ENCODE measurements at places on chromosomes 1 and 21.

GRCh38 chr1:213686983-213687382 lies 300.8 kb upstream of the PROX1 start:
- no peak for DNase-seq

DNA sequence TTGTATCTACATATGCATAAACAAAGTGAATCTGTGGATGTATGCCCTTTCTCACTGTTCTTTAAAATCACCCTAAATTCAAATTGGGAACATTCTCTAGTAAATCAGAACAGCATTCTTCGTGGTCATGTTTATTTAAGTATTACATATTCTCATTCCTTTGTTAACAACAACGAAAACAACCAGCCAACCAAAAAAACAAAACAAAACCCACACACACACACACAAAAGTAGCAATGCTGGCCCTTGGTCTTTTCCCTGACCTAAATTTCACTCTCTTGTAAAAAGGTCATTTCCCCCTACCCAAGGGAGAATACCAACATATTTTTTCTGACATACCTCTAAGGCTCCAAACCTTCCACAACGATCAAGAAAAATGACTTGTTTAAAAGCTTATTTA lies 102.6 kb downstream of the NRIP1 start:
- no peak for DNase-seq

DNA sequence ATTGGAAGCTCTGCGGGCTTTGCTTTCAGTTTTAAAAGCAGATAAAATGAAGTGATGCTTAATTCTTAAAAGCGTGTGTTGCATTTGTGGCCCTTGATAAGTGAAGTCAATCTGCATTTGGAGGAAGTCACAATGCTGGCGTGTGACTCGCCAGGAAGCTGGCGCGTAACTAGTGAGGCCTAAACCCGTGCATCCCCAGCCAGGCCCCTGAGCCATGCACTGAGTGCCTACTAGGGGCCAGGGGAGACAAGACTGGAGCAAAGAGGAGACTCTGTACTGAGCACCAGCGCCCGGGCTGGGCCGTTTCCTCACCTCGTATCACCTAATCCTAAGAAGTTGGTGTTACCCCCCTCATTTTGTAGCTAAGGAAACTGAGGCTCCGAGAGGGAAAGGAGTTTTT lies 4.6 kb upstream of the DDOST start:
- no peak for DNase-seq

DNA sequence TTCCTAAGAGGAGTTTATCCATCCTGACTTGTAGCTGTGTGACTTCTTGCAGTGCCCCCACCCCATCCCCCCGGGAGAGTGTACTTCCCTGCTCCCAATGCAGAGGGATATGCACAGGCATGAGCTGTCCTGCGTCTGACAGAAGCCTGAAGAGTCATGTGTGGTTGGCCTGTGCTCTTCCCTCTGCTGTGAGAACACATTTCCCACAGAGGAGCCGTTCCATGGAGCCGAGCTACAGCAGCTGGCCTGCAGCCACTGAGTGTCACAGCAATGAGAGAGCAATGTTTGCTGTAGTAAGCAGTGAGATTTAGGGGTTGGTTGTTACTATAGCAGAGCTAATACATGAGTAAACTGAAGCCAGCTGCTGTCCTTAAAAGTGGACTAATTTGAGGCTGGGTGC lies 22.0 kb downstream of the PARS2 start:
- no peak for DNase-seq

DNA sequence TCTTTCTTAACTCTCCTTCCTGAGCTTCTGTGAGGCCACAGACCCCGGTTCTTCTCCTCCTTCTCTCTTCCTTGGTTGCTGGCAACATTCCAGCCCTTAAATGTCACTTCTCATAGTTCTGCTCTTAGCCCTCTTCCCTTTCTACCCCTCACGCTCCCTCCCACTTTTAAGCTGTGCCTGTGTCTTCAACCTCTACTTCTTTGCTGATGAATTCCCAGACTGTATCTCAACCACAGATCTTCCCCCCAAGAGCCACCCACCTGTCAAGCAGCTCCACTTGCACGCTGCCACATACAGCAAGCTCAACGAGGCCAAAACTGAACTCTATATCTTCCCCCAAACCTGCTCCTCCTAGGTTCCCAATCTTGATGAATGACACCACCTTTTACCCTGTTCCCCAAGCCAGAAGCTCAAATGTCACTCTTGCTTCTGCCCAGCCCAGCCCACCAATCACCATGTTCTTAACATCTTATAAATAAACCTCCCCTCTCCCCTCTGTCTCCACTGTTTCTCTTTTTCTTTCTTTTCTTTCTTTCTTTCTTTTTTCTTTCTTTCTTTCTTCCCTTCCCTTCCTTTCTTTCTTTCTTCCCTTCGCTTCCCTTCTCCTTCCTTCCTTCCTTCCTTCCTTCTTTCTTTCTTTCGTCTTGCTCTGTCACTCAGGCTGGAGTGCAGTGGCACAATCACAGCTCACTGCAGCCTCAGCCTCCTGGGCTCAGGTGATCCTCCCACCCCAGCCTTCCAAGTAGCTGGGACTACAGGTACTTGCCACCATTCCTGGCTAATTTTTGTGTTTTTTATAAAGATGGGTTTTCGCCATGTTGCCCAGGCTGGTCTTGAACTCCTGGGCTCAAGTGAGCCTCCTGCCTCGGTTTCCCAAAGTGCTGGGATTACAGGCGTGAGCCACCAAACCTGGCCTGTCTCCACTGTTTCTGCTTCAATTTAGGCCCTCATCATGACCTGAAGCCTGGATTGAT lies 19.8 kb upstream of the PTP4A2 start:
- DNase-seq: no peak

GRCh38 chr1:169180174-169180573 lies 73.7 kb downstream of the ATP1B1 start:
- DNase-seq: no peak

DNA sequence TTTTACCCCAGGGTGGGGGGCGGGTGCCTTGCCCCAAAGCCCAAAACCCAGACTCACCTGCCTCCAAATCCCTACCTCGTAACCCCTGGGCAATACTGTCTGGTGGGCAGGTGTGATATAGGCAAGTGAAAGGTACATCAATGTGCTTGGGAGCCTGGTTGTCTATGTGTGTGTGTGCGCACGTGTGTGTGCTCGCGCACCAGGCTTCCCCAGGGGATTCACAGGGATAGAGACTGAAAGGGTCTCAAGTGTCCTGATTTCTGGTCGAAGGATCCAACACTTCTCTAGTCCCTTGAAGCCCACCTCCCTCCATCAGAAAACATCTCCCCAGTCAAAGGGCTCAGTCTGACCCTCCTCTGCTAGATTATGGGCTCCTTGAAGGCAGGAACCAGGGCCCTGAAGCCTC lies 28.9 kb upstream of the EPB41 start:
- no peak for DNase-seq

DNA sequence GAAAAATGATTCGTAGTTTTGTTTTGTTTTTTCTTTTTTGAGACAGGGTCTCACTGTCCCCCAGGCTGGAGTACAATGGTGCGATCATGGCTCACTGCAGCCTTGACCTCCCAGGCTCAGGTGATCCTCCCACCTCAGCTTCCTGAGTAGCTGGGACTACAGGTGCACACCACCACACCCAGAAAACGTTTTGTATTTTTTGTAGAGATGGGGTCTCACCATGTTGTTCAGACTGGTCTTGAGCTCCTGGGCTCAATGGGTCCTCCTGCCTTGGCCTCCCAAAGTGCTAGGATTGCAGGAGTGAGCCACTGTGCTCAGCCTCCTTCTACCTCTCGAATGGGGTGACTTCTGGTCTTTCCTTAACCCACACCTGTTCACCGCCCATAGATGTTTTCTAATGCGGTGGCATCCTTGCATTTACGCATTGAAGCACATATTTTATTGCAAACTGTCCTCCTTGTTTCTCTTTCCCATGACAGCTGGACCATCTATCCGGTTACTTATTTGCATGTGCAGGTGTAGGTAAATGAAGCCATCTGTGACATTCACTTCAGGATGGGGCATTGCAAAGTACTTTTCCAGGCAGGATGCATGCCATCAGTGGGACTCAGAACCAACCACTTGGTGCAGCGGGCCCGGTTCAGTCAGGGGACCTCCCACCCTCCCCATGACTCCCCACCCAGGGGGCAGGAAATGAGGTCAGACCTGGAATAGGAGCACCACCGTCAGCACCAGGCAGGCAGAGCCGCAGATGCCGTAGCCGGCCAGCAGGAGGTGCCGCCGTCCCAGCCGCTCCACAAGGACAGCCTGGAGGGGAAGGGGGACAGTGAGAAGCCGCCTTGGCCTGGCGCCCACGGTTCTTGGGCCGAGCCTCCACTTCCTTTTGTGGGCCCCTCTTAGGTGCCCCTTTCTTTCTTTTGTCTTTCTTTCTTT lies 16.5 kb downstream of the SLC2A7 start:
- no peak for DNase-seq

DNA sequence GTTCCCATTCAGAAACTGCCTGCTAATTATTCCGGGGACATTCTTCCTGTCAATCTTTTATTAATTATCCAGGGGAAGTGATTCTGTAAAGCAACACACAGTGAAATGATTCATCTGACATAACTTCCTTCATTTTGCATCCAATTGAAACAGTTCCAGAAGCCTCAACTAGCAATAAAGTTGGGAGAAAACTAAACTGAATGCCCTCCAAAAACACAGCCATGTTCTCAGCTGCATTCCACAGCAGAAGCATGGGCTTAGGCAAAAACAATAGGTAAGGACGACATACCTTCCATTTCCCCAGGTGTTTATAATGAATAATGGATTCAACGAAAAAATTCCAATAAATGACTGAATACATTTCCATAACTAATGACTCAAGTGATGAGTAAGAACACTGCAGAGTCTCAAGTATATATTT lies 36.9 kb upstream of the TARBP1 start:
- DNase-seq: no peak

- no peak for DNase-seq
Measured at GRCh38 chr1:51551848-51552296, 32.8 kb upstream of the EPS15 start.

DNA sequence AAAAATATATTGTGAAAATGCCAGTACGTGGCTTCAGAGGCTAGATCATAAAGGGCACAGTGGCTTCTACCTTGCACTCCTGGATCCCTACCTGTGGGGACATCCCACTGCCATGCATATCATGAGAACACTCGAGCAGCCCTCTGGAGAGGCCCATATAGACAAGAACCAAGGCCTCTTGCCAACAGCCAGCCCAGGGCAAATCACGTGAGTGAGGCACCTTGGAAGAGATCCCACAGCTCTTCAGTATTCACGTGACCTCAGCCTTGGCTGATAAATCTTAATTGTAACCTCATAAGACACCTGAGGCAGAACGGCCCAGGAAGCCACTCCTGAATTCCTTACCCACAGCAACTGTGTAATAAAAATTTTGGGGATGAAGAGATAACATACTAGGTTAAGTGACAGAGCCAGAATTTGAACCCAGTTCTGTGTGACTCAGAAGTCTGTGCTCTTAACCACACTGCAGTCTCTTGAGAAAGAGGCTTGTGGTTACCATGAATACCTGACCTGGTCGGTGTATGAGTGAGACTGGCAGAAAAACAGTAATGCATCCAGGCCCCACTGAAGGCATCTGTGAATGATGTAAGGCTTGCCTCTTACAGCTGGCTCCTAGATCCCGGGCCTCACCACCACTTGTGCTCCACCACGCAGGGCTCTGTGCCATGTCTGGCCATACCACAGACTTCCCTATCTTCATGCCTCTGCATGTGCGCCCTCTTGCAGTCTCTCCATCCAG lies 6.9 kb upstream of the A3GALT2 start:
- no peak for DNase-seq

DNA sequence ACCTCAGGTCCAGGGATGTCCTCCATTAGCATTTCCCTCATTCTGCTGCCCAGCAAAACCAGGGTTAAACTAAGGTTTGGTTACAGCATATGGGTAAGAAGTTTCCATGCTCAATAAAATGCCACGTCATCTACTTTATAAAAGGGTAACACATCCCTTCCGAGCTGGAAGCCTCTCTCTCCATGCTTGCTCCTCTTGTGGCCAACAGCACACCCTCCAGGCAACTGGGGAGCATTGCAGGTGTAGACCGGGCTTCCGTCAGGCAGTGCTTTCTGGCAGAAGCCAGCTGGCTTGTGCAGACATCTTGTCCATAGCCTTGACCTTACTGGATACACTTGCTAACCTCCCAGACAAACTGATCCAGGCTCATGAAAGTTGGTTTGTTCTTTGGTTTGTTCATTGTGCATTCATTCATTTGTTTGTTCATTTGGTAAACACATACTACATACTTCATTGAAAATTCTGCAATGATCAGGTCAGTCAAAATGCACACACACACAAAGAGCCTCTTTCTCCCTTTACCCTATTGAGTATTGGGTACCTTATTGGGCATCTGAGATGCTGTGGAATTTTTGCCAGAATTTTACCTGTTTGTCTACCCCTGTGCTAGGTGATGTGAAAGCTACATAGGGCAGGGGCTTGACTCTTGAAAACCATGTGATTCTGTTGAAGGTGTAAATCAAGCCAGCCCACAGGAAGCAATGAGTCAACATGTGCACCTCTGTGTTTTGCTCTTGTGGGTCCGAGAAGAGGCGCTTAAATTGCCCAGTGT lies 422.8 kb downstream of the CAMTA1 start:
- no peak for DNase-seq

DNA sequence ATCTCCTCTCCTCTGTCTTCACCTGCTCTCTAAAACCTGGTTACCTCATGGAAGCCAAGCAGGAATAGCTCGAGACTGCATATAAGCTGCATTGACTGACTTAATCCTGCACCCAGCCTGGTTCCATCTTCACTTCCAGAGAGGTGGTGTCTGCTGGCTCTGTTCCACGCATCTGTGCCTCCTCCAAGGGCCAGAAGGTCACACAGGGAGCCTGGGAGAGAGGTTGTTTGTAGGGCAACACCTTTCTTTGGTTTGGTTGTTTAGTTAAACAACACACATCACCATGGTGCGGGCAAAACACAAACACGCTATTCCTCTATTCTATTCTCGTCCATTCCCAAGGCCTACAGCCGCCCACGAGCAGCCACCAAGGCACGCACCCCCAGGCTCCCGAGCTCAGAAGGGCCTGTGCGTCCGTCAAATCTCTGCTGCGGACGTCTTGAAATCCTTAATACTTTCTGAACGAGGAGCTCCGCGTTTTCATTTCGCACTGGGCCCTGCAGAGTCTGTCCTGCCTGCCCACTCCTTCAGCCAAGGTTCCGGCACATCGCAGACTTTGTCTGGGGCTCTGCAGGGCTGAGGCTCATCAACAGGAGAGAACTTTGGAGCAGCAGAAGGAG lies 116.2 kb downstream of the RIPK4 start:
- DNase-seq: no peak

DNA sequence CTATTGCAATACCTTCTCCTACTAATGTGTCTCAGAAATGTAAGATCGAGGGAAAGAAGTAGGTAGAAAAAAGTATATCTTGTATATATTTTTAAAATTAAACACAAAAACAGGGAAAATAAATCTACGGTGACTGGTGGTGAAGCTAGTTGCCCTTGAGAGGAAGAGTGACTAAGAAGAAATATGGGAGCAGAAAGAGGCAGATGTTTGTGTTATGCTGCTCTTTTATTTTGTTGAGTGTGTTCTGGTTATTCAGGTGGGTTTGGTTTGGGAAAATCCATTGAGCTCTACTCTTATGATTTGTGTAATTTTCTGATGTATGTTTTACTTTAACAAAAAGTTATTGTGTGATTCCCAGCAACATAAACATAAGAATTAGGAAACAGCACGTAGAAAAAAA lies 444.9 kb upstream of the B3GALT2 start:
- DNase-seq: no peak

- DNase-seq: no peak
Measured at GRCh38 chr1:179478370-179478769, 97.4 kb downstream of the NPHS2 start.

Data from cortex of kidney (tissue), 1 donor.